Kidney capillary endothelial cell (primary cell): ENCODE measurements at places on chromosomes 2 and 18.

DNA sequence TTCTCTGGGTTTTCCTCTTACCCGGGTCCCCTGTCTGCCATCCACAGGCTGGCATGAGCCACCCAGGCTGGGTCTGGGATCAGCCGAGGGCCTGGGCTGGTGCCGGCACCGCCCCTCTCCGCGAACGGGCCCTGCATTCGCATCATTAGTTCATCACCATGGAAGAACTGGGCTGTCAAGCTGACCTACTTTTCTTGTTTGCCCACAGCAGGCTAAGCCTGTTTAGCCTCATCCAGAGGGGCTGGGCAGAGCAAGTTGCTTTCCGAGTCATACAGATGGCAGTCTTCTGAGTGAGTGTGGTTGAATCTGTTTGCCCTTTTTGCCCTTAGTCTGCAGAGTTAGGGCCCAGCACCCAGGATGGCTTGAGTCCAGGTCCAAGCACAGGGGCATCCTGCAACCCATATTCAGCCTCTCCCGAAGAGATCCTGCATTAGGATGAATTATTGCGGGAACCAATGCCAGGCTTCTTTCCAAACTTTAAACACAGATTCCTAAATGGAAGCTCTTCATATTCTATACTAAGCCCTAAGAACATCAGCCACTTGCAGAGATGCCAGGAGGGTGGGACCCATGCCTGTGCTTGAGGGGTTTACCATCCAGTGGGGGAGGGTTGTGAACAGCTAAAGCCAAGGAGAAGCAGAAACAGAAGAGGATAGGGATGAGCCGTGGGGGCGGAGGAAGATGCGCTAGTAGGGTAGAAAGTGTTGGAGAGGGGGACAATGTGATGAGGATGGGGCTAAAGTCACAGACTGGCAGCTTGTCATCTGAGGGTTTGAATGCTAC is 68.0 kb downstream of the NPAS2 start:
- no peak for DNase-seq

DNA sequence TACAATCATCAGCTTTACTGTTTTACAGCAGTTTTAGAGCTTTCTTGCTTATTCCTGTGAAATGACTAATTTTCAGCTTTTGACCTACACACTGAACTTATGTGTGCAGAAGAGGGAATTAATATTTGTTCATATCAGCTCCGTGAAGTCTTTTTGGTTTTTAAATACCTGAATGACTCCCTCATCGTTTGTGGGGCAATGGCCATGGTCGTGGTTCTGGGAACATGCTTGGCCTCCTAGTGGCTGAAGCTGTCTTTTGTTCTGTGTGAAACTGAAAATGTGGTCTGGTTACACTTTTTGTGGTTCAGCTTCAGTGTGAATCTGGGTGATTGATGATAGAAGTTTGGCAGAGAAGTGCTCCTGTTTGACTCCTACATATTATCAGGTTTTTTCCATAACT is 408.1 kb downstream of the THSD7B start:
- no peak for DNase-seq

- DNase-seq: no peak
Observed at GRCh38 chr18:23038712-23039111, 96.6 kb upstream of the CABLES1 start.

DNA sequence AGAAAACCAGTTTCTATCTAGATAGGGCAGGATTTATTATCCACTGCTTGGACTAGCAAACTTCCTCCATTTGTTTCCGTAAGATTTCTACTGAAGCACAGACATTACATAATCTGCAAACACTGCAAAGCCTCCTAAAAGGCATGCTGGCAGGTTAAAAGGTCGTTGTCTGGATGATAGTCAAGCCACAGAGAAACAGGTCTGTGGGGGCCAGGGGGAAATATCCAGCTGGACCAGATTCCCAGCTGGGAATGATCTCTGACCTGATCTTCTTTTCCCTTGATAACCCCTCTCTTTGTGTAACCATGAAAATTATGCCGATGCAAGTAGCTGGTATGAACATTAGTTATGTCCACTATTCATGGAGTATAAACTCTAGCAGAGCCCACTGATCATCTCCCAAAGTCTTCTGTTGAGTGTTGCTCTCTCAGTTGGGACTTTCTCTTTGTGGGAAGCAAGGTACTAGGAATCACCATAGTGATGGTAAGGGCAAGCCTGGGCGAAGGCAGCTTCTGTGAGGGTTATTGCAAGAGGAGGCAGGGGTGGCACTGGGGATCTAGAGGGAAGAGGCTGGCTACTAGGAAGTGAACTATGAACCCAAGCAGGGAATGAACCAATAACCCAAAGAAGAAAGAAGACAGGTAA is 61.3 kb downstream of the GDF7 start:
- DNase-seq: peak; percentile 6

GRCh38 chr18:31821545-31822171 is 61.0 kb upstream of the SLC25A52 start:
- no peak for DNase-seq

GRCh38 chr2:136239079-136239685 is 121.2 kb upstream of the CXCR4 start:
- DNase-seq: no peak
